ENCODE measurements at places on chromosomes 3 and 15. TPM values are rescaled to one million over a fixed set of nuclear protein-coding genes. Genes with fewer than 3 reads are reported as not detected.

The ETFA gene
- 139 TPM for polyA plus RNA-seq

The GHRL gene
- polyA plus RNA-seq: not detected

- DNase-seq: no peak
Measured at GRCh38 chr15:90055182-90055581, 47.1 kb downstream of the IDH2 start.

GRCh38 chr3:124249038-124249437 is 257.1 kb upstream of the ROPN1 start:
- DNase-seq: no peak

DNA sequence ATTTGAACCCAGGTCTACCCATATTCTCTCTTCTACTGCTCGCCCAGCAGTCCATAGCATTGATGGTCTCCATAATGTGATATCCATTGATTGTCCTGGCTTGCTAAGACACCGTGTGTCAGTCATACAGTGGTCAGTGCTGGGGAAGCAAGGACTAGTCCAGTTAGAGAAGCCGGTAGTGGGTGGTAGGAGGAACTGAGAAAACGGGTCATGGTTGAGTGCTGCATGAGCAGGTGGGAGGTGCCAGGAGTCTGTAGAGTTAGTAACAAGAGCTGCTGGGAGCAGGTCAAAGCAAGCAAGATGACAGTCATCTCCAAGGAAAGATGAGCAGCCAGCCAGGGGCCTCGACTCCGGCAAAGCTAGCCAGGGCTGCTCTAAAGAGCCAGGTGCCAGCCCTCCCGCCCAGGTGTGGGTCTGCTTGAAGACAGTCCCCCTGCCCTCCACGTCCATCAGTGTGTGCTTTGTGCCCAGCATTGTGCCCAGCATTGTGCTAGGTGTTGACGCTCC is 29.5 kb upstream of the USP3 start:
- DNase-seq: no peak
